ENCODE measurements at places on chromosomes 12 and 14.

- DNase-seq, result no peak
Observed at GRCh38 chr12:128787827-128788226, 35.9 kb downstream of the SLC15A4 start.

- no peak for DNase-seq
Observed at GRCh38 chr12:26746121-26746714, 86.8 kb downstream of the ITPR2 start.

- no peak for DNase-seq
Observed at GRCh38 chr14:95134304-95134933, 22.9 kb downstream of the DICER1 start.

DNA sequence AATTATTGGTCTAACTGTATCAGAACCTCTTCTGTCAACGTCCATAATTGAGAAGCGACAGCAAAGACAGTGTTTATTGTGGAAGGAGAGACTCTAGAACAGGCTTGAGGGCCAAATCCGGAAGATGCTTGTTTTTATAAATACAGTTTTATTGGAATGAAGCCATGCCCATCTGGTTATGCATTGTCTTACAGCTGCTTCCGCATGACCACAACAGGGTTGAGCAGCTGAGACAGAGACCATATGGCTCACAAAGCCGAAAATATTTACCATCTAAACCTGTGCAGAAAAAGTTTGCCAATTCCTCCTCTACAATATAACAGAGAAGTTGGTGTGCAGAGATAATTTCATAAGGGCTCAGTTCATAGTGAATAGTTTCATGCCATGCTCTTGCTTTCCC lies 24.5 kb downstream of the PRKAB1 start:
- DNase-seq, result no peak

GRCh38 chr14:77872983-77873382 lies 73.1 kb downstream of the ADCK1 start:
- DNase-seq, result no peak

DNA sequence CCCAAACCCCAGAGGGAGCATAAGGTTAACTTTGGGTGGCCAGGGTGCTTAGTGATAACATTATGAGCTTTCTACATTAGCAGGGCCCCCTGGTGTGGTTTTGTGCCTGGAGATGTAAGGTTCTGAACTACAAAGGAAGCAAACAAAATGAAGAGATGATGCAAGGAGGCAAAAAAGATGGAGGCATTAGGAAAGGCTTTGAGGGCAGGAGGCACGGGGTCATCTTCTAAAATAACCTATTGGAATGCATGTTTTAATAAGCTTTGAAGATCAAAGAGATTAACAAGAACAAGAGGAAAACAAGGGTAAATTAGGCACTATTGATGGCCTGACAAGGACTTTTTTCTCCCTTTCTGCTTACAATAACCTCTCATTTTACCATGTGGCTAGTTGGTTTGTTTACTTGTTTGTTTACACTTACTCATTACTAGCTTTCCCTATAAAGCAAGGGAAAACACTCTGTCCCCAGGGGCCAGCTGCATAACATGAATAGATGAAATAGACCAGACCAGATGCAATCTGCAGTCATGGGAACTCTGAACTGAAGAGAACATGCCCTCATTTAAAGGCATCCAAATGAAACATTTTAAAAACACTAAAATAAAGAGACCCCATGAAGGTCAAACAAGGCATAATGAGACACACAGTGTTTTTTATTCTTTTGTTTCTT lies 390.3 kb downstream of the DIO2 start:
- DNase-seq, result no peak

DNA sequence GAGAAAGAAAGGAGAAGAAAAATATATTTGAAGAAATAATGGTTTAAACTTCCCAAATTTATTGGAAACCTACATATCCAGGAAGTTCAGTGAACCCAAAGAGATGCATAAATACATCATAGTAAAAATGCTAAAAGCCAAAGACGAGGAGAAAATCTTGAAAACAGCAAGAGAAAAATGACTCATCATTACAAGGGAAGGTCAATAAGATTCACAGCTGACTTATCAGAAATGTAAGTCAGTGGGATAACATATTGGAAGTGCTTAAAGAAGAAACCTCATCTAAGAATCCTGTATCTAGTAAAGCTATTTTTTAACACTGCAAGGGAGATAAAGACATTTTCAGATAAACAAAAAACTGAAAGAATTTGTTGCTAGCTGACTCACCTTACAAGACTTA lies 19.9 kb downstream of the RIC8B start:
- no peak for DNase-seq

- DNase-seq, result no peak
Observed at GRCh38 chr14:39673734-39674133, 241.5 kb upstream of the FBXO33 start.

- DNase-seq, result no peak
Observed at GRCh38 chr12:117404940-117405339, 43.5 kb upstream of the NOS1 start.

GRCh38 chr14:69795691-69796090 lies 1.4 kb downstream of the SLC10A1 start:
- DNase-seq, result no peak

DNA sequence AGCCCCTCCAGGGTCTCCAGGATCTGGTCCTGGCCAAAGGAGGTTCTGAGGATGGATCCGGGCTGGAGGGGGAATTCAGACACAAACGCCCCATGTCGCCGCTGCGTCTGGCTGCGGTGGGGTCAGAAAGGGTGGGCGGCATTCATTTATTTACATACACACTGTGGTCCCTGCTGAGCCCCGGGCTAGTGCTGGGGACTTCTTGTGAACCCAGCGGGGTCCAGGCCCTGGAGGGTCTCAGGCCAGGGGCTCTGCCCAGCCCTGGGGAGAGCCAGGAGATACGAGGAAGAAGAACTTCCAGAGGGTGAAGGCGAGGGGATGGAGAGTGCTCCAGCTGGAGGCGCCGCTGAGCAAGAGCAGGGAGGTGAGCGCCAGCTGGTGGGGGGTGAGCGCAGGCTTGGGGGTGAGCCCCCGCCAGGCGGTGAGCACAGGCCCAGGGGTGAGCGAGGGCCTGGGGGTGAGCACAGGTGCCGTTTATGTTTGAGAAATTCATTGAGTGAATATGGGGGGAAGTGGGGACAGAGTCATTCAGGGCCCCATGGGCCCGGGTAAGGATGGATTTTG lies 68.1 kb downstream of the NCOR2 start:
- no peak for DNase-seq

- DNase-seq, result no peak
Observed at GRCh38 chr12:123267991-123268843, 3.4 kb downstream of the CDK2AP1 start.

DNA sequence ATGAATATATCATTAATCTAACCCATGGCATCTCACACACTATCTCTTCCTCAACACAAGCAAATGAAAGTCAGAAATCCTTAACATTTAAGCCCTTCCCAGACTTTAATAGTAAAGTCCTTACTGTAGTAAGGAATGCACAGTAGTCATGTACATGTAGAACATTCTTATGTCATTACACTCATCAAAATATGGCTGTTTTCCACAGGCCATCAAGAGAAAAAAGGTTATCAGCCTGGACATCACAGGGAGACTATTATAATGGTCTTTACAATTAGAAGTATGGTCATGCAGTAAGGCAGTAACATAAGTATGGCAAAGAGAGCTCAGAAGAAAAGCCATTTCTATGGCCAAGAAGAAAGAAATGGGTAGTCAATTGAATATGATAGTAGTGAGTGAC lies 121.2 kb downstream of the SLC6A15 start:
- DNase-seq, result no peak

DNA sequence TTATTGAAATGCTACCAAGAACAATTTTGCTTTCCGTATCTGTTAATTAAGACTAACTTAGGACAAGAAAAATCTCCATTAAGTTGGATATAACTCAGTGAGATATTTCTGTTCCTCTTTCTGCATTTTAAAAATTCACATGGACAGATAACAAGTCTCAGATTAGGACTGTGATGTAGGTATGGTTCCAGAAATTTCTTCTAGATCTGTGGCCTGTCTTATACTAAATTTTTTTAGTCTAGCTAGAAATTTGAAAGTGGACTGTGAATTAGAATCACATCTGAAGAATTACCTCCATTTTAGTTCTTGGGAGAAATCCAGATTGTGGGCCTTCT lies 41.6 kb downstream of the USP15 start:
- DNase-seq, result no peak

DNA sequence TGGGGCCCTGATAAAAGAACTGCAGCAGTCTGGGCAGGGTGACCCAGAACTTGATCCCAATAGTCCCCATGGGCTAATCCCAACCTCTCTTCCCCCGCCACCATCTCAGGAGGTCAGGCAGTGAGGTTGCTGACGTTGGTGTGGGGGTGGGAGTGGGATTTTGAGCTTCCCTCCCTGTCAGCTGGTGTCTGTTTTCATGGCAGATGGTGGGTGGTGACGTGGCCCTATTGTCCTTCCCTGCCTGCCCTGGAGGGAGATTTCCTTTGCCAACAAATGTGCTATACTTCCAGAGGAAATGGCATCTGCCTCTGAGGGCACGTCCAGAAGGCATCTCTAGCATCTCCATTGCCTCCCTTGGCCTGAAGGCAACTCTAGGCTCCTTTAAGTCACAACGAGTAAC lies 37.7 kb downstream of the NEUROD4 start:
- DNase-seq, result no peak

DNA sequence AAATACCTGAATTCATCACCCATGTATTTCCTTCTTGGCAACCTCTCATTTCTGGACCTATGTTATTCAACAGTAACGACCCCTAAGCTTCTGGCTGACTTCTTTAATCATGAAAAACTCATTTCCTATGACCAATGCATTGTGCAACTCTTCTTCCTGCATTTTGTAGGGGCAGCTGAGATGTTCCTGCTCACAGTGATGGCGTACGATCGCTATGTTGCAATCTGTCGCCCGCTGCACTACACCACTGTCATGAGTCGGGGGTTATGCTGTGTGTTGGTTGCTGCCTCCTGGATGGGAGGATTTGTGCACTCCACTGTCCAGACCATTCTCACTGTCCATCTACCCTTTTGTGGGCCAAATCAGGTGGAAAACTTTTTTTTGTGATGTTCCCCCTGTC lies 356 bp downstream of the OR4Q2 start:
- DNase-seq, result no peak

GRCh38 chr12:6620137-6620884 lies 13.1 kb upstream of the CHD4 start:
- no peak for DNase-seq

GRCh38 chr12:4449851-4450221 lies 4.2 kb upstream of the FGF6 start:
- no peak for DNase-seq

DNA sequence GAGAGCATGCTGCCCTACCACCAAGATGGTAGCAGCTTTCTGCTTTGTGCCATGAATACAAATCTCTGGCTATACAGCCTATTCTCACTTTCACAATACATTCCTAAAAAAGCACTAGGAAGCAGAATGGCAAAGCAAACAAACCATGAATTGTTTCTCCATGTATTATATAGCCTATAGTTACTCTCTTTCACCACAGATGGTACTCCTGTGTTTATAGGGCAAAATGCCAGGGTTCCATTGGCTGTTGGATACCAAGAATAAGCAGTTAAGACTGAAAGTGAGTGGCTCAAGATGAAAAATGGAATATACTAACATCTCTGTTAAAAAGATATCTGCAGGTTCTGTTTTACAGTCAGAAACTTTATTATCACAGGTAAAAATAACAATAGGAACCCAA lies 11.1 kb downstream of the ARF3 start:
- no peak for DNase-seq

DNA sequence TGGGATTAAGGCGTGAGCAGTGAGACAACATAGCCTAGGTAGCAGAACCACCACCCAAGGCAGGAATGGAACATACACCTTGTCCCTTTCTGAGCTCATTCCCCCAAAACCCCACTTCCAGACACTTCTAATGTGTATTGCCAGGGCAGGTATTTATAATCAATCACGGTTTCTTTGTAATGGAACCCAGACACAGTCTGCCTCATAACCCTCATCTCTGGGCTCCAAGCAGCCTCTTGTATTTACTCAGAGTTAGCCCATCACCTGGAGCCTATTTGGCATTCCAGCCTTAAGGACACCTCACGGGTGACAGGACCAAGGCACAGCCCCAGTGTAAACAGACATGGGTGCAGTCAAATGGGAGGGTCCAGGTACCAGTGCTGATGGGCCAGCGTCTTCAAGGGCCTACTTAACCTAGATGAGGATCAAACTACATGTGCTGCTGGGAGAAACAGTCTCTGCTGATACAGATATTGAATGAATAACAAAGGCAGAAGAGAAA lies 2.5 kb upstream of the HIGD1C start:
- no peak for DNase-seq

DNA sequence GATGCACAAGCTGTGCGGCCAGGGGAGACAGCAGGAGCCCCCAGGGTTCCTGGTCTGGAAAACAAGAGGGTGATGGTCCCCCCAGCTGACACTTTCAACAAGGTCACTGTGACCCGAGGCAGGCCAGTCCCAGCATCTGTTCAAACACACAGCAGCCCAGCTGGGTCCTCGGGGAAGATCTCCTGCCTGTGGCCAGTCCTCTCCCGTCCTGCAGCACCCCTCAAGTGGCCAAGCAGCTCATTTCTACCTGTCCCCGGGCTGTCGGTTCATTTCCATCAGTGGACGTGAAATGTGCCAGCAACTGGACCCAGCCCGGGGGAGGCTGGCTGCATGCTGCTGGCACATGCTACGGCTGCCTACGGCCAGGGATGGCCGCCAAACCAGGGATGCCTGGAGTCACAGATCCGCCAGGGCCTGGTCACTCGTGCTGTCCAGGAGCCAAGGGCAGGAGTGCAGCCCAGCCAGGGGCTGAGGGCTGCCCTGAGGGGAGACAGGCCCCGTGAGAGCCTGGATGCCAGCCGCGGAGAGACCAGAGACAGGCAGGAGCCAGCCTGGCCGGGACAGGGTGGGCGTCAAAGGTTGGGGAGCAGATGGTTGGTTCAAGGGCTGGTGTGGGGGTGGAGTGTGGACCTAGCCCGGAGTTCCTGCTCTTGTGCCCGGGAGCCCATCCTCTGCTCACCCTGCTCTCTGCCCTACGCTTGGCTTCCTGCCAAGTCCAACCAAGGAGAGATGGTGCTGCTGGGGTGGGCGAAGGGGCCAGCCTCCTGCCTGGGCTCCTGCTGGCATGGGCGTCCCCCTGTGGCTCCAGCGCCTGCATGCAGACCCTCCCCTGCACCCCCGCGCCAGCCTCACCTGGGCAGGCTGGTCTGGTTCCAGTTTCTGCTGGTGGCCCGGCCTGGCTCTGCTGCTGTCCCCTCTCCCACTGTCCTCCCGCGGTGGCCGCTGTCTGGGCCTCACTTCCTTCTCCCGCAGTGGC lies 143.8 kb downstream of the ADGRD1 start:
- DNase-seq, result no peak
